ENCODE measurements at places on chromosomes 16 and 17.

DNA sequence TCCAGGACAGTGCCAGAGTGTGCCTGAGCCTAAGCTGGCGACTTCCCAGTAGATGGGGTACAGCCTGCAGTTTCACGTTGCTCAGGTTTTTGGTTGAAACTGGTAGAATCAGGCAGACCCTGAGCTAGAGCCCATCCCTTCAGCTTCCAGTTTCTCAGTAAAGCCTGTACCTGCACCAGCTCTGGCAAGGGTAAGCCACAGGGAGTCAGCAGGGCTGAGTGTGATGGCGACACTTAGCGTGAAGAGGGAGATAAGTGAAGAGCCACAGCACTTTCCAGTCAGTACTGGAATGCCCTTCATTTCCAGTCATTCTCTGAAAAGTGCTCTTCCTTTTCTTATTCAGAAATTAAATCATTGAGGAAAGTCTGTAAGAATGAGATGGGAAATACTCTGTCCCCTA, 22.4 kb downstream of the PLD6 start:
- DNase-seq = no peak

DNA sequence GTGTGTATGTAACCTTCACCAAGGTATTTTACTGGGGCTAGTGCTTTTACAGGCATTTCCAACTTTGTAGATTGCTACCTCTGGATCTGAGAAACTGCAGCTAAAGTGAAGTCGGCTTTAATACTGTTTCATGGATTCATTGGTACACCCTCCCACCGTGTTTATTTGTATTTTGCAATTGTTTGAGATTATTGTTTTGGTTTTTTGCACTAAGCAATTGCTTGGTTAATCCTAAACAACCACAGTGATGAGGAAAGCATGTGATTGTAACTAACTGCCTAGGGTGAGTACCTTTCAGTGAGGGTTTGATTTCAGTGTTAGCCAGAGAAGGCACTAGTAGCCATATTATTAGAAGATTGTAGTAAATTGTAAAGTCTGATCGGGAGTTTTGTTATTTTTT, 3.3 kb downstream of the LUC7L3 start:
- DNase-seq = no peak

DNA sequence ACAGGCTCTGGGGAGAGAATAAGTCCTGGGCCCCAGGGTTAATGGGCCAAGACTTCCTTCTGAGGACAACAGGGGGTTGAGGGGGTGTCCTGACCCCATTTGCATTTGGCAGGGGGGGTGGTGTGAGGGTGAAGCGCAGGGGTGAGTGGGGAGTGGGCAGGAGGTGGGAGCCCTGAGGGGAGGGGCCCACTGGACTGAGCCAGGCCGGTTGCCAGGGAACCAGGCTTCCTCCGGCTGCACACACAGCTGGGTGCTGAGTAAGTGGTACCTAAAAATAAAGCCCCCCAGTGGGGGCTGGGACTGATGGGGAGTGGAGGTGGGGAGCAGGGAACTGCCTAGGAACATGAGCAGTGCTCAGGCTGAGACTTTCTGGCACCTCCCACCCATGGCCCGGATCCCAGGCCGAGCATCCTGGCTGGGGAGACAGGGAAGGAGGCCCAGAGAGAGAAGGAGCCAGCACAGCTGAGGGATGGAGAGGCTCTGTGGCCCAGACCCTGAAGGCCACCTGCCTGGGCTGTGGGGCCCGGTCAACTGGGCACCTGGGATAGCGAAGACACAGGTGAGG, 7.5 kb upstream of the RASD1 start:
- DNase-seq = no peak

DNA sequence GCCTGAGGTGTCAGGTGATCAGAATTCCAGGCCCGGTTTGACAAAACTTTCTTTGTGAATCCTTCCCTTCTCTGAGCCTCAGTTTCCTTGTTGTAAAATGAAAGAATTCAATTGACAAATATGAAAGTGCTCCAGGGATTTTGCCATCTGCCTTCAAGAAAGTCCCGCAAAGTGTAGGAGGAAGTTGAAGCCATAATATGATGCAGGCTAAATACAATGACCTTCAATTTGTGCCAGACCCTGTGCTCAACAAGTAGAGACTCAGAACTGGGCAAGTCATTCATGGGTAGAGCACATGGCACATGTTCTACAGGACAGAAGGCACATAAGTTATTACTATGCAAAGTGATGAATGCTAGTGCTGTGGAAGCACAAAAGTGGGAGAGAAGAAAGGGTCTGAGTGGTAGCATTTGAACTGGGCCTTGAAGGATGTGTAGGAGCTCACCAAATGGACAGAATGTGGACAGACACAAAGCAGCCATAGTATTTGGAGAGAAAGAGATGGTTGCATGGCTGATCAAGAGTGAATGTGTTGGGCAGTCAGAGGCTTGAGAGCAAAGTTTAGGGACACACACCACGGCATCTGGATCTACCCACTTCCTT, 2.4 kb upstream of the SCIMP start:
- no peak for DNase-seq

DNA sequence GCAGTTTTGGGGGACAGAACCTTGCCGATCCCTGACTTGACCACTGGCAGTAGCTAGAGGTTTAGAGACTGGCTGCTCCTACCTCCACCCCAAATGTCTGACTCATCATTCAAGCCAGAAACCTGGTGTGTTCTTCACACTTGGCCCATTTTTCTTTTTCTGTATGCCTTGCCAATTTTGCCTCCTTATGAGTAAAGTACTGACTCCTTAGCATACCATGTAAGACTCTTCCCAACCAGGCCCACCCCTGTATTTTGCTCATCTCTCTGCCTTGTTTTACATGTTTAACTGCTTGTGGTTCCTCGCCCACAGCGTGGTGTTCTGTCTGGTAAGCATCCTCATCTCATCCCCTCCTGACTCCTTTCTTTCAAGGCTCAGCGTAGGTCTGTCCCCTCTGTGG, 37.9 kb downstream of the NUP88 start:
- DNase-seq = no peak

DNA sequence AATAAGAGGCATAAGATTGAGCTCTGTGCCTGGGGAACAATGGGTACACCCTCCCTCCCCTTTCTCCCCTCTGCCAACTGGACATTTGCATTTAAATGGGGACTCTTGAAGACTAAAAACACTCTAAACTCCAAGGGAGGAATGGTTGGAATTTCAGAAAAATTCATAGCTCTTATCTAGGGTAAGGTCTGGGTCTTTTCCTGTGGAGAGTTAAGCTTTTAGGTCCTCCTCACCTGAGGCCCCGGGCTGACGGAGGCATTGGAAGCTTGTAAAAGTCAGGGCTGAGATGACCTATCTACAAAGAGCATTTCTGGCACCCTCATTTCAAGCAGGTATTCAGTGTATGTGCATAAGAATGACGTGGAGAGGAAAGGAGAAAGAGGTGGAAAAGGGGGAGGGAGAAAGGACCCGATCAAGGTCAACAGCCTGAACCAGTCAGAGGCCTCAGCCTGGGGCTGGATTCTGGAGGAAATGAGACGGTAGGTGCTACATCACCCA, 78.0 kb downstream of the RAP1GAP2 start:
- no peak for DNase-seq

DNA sequence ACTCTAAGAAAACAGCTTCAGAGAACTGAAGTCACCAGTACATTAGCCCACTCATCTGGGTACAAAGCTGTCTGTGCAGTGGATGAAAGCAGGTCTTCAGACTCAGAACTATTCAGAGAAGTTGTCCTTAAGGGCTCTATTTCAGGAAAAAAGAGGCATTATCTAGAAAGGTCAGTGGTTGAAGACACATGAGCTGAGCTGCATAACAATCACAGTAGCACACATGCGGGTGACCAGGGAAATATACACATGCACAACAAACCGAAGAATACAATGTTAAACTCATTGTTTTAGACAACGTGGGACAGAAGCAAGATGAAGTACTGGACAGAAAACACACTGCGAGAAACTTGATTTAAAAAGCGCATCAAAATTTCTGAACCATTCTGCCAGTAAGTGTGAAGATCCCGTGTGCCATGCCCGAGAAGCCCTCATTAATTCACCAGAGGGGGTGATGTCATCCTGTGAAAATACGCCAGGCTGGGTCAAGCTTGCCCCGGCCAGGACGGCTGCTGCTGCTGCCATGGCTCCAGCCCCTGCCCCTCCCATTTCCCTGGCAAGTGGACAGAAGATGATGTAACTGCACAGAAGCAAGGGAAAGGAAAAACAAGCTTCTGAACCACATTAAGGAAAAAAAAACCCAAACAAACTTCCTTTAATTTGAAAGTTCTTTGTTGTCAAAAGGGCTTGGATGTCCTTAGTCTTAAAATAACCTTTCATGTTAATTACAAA, 10.1 kb downstream of the DYNC1LI2 start:
- DNase-seq = no peak

DNA sequence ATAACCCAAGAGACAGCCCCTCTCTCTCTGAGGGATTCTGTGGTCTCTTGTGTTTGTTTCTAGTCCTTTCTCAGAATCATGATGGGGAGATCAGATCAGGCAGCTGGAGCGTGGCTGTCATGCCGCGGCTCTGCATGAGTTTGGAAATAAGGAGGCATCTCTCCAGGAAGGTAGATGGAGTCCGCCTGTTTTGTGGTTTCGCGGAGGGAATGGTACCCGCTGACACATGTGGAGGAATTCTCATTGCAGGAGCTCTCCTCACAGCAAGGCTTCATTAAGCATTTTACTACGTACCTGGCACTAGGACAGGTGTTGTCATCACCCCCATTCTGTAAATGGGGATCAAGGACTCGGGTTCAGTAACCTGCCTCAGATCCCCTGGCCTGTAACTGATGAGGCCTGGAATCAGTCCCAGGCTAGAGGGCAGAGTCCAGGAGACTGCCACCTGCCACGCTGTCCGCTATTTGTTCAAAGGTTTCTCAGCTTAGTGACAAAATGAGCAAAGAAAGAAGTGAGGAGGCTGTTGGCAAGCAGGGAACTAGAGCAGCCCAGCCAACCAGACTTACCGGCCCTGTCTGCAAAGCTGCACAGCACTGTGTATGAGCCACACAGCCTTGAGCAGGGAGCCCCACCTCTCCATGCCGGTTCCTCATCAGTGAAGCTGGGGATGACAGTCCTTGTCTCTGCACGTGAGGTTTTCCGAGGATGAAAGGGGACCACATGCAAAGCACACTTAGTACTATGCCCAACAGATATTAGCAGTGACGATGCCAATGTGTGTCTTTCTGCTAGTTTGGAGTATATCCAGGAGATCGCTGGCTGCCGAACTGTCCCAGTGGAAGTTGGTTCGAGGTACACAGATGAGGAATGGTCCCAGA, 11.0 kb downstream of the KDM8 start:
- DNase-seq = no peak

DNA sequence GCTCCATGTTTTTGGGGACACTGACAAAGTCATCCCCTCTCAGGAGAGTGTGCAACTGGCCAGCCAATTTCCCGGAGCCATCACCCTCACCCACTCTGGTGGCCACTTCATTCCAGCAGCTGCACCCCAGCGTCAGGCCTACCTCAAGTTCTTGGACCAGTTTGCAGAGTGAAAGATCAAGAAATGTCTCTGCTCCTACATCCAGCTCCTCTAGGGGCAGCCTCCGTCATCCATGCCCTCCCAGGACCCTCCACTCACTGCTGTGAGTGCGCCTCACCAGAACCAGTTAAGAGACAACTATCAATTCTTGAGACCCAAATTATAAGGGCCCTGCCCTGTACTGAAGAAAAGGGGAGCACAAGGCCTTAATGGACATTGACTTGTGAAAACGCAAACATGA, 1.1 kb downstream of the OVCA2 start:
- no peak for DNase-seq

DNA sequence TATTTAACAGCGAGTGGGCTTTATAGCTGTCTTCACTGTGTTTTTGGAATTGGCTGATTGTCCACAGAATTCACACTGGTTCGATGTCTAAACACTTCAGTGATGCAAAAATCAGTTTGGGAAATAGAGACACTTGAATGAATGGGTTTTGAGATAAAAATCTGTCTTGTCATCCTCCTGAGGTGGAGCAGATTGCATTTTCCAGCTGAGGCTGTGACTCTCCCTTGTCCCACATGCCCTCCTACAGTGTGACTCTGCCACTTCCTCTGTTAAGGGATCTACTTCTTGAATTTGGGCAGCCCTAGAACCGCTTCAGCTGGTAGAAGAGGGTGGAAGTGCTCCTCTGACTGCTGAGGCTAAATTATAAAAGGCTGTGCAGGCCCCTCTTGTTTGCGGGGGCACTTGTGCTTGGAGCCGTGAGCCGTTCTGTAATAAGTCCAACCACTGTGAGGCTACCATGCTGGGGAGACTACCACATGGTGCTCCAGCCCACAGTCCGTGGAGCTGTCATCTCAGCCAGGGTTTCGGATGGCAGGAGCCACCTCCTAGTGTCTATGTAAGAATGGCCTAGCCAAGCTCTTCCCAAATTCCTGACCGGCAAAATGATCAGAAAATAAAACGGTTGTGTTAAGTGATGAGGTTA, 175.9 kb downstream of the SPECC1 start:
- DNase-seq = no peak

DNA sequence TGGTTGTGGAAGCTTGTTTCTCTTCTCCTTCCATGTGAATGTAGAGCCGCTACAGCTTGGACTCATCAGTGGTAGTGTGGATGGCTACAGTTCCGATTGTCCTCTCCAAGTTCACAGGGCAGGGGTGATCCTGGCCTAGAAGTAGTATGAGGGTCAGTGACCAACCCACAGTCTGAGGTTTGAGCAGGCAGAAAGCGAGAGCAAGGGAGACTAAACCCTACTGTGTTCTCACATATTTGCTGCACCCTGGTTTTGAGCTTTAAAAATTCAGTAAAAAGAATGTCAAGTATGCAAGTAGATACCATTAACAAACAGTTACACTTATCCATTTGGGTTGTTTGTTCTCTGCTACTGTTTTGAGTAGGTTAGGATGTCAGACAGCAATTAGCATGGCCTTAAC, 148.9 kb downstream of the MRTFB start:
- no peak for DNase-seq

DNA sequence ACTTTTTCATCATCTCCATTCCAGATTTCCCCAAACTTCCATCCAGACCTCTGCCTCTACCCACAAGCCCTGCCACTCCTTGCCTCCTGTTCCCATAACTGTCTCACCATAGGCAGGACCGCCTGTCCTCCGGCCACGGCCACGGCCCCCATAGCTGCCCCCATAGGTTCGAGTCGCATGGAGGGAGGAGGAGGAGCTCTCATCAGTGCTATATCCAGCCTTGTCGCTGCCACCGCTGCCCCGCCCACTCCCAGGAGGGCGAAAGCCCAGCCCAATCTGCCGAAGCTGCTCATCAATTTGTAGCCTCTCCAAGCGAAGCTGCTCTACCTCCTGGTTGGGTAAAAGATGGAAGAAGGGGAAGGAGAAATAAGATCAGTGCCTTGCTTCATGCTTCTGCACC, 3.4 kb upstream of the SOX15 start:
- no peak for DNase-seq
